ENCODE measurements at places on chromosomes 1 and 21.
A peak's percentile ranks its signal among the peaks of the same experiment; 100 is the strongest.

- peak; percentile 42 for DNase-seq
These were observed 19.5 kb downstream of the STK40 start for GRCh38 chr1:36366091-36366661.

- DNase-seq: no peak
These were observed 39.7 kb upstream of the JUN start for GRCh38 chr1:58823481-58824010.

GRCh38 chr1:77271852-77272580 is 9.8 kb upstream of the AK5 start:
- no peak for DNase-seq

DNA sequence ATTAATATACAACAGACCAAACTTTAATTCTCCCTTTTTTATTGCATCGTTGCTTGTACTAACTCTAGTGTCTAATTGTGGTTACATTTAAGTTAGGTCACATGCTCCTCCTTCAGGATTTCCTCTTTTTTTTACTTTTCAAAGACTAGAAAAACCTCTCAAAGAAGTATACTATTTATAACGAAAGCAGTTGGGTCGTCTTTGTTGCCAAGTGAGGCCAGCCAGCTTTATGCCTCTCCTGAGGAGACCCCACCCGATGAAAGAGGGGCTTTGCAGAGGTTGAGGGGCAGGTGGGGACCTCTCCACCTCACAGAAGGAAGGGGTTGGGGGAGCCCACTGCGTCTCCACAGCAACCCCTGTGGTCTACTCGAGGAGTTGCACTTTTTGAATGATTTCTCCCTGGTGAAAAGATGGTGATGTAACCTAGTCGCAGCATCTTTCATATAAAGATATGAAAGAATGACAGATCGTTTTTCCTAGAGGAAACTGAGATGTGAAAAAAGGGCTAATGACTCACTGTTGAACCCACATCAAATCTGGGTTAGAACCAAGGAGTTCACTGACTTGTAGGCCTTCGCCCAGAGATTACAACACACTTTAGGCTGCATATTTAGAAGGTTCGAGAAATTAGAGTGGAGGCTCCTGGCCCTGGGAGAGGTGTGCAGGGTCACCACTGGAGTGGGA is 6.4 kb downstream of the TGFB2 start:
- peak; percentile 18 for DNase-seq

DNA sequence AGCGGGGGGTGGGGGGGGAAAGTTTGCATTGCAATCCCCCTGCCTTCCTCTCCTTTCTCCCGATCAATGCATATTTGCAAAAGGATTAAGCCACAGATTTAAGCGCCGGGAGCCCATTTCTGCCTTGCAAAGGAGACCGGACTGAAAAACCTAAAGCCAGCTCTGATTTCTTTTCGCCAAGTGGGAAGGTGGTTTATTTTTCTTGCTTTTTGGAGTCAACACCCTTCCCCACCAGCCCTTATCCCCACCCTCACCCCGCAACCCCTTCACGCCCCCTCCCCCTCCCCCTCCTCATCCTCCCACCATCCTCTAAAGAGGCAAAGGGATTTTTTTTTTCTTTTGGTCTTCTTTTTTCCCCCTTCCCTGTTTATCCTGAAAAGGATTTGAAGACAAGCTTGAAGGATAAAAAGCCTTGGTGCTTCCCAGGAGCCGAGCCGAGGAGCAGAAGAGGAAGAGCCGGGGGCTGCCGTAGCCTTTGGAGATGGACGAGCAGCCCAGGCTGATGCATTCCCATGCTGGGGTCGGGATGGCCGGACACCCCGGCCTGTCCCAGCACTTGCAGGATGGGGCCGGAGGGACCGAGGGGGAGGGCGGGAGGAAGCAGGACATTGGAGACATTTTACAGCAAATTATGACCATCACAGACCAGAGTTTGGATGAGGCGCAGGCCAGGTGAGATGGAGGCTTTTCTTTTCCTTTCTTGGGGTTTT is 513 bp downstream of the PBX1 start:
- no peak for DNase-seq

GRCh38 chr21:26920055-26920454 is 46.8 kb downstream of the ADAMTS5 start:
- no peak for DNase-seq

- DNase-seq: no peak
These were observed 29.6 kb downstream of the ZNF691 start for GRCh38 chr1:42876009-42876408.

- DNase-seq: no peak
These were observed 50.0 kb downstream of the C1orf198 start for GRCh38 chr1:230818367-230818766.

DNA sequence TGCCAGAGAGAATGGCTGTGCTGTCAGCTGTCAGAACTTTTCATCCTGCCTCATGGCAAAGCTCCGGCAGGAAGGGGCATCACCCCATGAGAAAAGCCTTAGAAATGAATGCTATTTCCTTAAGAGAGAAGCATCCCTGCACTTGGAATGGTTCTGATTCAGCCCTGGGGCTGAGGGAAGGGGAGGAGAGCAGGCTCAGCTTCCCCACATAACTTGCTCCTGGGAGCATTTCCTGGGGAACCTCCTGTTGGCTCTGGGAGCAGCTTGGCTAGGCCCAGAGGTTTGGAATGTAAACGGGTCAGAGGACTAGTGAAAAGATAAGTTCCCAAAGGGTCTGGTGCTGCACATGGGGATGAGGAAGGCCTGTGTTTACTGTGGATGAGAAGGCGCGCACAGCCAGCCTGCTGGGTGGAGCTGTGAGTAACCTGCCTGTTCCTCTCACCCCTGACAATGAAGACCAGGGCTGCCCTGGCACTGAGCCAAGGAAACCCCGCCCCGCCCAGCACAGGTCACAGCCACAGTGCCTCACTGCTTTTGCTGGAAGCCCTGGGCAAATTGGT is 5.0 kb downstream of the PRELP start:
- peak; percentile 57 for DNase-seq

DNA sequence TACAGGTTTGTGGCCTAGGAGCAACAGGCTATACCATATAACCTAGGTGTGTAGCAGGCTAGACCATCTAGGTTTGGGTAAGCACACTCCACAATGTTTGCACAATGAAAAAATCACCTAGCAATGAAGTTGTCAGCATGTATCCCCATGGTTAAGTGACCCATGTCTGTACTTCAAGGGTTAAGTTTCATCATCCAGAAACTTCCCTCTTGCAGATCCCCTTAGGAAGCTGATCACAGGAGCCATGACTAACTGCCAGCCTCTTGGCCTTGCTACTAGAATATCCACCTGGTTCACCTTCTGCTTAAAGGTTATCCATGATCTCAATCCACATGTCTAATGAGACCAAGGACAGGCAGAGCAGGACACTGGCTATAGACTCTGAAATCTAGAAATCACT is 3.5 kb upstream of the UBXN10 start:
- no peak for DNase-seq

DNA sequence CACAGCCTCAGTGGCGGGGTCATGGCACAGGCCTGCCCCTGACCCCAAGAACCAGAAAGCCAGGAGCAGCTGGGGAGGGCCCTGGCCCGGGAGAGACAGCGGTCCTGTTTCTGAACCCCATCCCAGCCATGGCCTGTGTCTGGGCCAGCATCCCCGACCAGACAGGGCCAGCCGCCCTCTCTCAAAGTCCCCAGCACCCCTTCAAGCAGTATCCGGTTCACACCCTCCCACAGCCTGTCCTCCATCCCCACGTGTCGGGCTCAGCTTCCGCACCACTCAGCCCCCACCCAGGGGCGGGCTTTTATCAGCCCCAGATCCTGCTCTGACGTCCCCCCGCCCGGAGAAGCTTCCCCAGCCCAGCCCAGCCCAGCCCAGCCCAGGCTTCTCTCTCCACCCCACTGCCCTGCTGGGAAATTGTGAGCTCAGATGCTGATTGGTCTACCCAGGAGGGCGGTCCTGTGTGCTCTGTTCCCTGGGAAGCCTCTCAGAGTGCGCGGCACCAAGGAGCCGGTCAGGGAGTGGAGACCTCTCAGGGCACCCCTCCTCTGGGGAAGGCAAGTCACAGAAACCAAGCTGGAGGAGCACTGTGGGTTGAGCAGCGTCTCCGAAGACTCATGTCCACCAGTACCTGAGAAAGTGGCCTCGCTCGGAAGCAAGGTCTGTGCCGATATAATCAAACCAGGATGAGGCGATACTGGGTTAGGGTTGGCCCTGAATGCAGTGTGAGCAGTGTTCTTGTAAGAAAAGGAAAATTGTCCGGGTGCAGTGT is 4.7 kb upstream of the FAAP20 start:
- DNase-seq: peak; percentile 75

DNA sequence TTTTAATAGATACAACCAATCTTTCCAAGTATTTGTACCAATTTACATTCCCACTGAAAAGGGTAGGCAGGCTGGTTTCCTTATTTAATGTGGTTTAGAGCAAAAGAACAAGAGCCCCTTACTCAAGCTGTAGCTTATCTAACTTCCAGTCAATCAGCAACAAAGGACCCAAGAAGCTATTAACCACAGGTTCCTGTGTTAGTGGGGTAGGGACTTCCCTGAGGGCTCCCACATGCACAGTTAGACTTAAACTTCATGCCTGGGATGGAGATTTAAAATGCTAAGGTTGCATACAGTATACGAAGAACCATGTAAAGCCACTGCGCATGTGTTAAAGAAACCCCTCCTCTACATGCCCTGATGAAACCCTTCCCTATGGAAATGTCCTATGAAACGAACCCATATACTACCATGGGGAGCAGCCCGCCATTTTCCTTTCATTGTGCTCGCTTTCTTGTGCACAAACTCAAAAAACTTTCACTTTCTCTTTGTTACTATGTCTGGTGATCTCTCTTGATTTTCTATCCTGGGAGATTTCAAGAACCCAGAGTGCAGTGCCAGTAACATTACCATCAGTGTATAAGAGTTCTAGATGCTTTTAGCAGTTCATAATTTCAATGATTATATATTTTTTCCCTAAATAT is 23.3 kb upstream of the ST6GALNAC5 start:
- DNase-seq: no peak

DNA sequence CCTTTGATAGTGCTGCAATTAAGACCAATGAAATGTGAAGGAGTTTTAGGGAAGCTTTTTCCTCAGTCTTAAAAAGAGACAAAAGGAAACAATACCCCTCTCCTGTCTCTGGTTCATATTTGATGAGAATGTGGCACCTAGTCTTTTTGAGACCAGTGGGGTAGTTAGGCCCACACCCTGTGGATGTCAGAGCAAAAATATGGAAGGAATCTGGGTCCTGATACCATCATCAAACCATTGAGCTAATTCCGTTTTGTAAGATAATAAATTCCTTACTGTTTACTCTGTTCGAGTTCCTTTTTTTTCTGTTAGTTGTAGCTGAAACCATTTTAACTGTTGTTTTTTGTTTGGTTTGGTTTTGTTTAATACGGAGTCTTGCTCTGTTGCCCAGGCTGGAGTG is 33.3 kb downstream of the PTPRC start:
- no peak for DNase-seq

DNA sequence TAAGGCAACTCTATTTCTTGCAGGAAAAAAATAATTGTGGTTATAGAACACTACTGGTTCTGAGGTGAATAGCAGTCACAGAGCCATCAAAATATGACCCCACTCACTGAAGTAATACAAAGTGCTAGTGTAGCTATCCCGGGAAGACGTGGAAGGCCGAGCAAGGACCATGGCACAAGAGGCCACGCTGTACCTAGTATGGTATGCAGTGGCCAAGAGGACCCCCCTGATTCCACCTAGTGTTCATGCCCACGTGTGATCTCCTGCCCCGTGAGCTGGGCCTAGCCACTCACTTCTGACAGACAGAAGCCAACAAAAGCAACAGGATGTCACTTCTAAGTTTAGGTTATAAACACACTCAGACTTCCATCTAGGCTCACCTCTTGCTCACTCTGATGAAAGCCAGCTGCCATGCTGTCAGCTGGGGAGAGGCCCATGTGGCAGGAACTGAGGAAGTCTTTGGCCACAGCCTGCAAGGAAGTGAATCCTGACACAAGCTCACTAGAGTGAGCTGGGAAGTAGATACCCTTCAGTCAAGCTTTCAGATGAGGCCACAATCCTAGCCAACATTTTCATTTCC is 21.7 kb upstream of the LSS start:
- no peak for DNase-seq

- no peak for DNase-seq
These were observed 55.9 kb downstream of the SLC35F3 start for GRCh38 chr1:233960386-233960785.

DNA sequence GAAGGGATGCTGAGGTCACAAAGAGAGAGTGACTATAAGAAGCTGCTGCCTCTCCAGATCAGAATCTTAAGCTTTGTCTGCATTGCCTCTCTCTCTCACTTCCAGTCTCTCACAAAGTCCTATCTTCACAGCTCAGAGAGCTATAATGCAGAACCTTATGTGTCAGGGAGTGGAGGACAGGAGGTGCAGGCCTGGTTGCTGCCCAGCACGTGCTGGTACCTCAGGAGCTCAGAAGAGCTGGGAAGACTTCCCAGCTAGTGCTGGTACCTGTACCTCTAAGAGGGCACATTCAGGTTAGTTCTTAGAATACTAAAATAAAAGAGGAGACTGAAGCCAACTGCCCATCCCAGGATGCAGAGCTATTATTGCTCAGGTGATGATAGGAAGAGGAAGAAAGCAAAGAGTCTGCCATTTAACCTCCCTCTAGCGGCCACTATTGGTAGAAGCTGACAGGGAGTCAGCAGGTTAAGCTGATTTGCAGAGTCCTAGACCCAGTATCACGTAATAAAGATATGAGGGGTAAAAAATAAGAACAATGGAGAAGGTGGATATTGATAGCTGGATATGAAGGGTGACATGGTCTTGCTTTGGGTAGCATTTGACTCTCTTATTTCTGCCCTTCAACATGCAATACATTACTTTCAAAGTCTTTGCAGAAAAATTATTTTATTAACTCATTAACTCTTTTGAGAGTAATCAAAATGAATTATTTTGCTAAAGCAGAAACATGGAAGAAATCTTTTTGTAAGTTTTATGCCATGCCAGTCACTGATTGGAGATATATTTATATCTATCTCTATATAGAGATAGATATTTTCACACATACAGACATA is 138.1 kb upstream of the HMCN1 start:
- peak; percentile 21 for DNase-seq

- no peak for DNase-seq
These were observed 30.3 kb downstream of the SMYD3 start for GRCh38 chr1:246476771-246477170.

- DNase-seq: no peak
These were observed at the start of gene AIRE for GRCh38 chr21:44285138-44285992. TSS of gene AIRE (plus strand) at chr21:44285876. CDS start at chr21:44286007, 131 bp downstream.

- DNase-seq: peak; percentile 20
These were observed 2.6 kb downstream of the IRF2BP2 start for GRCh38 chr1:234607109-234608024.

GRCh38 chr1:114490274-114490693 is 20.7 kb downstream of the TRIM33 start:
- DNase-seq: no peak

GRCh38 chr1:169368406-169368769 is 393 bp downstream of the BLZF1 start:
- peak; percentile 27 for DNase-seq
